Bronchial epithelial cell (primary cell): ENCODE measurements at places on chromosomes 2 and 18.
A peak's percentile ranks its signal among the peaks of the same experiment; 100 is the strongest.

GRCh38 chr2:240581811-240582210, 4.7 kb upstream of the CAPN10 start:
- DNase-seq: no peak

DNA sequence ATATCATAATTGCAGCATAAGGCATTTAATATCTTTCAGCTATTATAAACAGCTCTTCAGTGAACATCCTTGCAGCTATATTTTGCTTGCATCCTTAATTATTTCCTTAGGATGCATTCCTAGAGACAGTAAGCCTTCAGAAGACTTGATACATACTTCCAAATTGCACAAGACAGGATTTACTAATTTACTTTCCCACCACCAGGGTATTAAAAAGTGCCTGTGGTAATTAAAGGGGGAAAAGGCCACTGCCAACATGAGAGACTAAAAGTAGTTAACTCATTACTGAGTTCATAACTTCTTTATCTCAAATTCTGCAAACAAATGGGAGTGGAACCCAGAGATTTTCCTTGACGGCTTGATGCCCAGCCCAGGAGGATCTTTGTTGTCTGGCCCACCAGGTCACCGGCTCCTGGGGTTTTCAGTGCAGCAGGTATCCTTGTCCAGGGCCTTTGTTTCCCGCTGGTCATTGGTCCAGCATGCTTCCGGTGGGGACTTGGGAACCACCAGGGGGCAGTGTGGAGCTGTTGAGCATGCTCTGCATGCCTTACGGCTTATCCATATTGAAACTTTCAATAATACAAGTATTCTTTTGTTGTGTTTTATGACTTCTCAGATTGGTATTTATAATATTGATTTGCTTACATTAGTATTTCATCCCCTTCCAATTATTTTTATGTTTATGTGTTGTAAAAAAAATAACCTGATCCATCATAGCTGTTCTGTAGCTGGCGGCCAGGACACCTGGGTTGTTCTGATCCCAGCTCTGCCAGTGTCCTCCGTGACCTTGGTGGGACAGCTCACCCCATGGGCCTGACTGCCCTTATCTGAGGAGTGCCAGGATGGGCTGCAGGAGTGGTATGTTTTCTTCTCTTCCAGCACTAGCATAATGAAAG, 61.4 kb downstream of the TGOLN2 start:
- peak; percentile 61 for DNase-seq

GRCh38 chr2:229001196-229001595, 269.9 kb downstream of the PID1 start:
- no peak for DNase-seq

- DNase-seq: peak; percentile 14
These were observed 140.2 kb downstream of the BCL11A start for GRCh38 chr2:60413069-60413813.

DNA sequence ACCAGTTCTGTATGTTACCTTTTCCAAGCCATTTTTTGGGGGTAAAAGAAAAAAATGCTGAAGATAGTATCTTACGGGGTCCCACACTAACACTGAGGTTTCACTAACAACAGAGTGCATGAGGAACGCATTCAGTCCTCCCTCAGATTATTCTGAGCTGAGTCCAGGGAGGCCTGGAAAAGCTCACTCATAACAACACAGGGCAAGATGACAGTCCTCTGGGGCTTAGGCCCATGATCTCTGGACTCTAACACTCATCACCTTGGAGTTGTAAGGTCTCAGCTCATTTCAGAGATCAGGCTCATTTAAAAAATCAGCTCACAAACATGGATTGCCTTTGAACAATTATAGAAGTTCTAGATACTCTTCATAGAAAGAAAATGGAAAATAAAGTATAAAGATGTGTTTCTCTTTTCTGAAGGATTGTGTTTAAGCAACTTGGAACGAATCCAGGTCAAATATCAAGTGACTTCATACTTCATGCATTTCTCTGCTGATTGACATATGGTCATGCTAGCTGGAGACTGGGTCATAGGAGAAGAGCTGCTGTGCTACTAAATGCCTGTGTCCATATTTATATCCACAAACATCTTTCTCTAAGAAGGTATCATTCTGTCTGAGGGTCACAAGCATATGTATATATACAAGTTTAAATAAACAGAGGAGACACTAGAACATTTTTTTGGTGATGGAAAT, 265.8 kb downstream of the ALK start:
- peak; percentile 39 for DNase-seq

GRCh38 chr18:35511428-35511827, 13.7 kb upstream of the INO80C start:
- DNase-seq: no peak

- DNase-seq: no peak
These were observed 31.8 kb upstream of the TMEM131 start for GRCh38 chr2:98027538-98027937.
